ENCODE measurements at places on chromosomes 2 and 18.

- no peak for DNase-seq
Measured at GRCh38 chr2:157311706-157312105, 13.9 kb downstream of the ERMN start.

- DNase-seq = no peak
Measured at GRCh38 chr2:182043861-182044260, 58.2 kb downstream of the PPP1R1C start.

DNA sequence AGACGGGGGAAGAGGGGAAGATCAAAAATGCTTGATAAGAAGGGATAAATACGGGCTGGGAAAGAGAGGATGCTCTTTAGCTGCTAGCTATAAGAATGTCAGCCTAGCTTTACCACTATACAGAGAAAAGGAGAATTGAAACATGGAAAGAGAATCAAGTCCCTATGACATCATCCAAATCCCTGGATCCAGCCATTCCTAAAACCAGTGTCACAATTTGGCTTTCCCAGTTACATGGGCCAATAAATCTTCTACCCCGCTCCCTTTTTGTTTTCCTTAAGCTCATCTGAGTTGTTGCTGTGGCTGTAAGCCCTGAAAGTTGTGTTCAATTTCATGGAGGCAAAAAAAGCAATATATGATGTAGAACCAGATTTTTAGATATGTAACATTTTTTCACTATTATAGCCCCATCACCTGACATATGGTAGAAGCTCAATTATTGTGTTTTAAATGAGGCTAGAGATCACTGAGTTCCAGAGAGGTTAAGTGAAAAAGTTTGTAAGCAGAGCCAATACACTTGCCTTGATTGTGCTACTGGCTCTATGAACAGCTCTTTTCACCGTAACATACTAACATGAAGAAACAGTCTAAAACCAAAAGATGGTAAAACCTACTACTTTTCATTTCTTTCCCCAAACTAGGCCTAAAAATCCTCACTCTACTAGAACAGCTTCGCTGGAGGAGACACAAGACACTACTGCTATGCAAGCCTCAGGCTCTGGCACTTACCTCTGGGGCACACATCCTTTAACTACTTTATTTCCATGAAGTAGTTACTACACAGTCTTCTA is 4.3 kb downstream of the HNRNPLL start:
- DNase-seq = no peak

DNA sequence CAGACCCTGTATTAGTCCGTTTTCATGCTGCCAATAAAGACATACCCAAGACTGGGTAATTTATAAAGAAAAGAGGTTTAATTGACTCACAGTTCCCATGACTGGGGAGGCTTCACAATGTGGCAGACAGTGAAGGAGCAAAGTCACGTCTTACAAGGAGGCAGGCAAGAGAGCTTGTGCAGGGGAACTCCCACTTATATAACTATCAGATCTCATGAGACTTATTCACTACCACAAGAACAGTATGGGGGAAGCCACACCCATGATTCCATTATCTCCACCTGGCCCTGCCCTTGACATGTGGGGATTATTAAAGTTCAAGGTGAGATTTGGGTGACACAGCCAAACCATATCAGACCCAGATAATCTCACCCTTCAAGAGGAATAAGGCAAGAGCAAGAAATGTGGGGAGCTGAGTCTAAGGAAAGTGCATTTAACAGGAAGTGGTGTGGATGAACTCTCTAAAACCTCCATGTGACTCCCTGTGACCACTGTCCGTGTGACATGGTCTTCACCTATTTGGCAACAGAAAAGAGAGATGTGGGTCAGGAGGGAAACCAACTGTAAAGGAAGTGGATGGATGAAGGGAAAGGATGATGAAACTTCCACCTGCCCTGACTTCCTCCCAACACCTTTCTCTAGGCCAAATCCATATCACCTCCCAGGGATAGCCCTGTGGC is 110.6 kb downstream of the ATL2 start:
- no peak for DNase-seq

- no peak for DNase-seq
Measured at GRCh38 chr2:98389251-98389605, 43.0 kb downstream of the CNGA3 start.

DNA sequence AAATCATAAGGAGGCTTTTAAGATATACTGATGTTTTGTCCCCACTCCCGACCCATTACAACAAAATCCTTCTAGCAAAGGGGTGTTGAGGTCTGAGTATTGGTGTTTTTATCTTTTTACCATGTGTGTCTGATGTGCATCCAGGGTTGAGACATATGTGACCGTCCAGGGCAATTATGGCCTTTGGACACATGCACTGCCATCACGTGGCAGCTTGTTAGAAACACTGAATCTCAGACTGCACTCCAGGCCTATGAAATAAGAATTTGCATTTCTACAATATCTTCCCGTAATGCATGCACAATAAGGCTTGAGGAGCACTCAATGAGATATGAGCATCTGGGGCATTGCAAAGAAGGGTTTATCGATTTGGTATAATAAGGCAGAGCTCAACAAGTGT is 235.1 kb upstream of the ZNF804A start:
- DNase-seq = no peak

DNA sequence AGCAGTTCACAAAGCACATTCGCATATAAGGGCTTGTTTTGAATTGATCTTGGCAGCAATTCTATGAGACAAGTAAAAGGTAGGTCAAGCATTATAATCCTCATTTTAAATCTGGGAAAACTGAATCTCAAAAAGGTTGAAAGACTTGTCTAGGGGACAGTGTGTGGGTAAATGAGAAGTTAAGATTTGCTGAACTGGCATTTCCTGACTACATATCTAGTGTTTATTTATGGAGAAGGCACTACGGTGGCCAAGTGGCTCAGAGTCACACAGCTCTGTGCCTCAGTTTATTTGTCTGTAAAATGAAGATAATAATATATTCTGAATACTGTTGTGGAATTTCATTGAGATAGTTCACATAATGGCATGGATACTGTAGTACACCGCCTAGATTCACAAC is 16.3 kb upstream of the IL1RN start:
- no peak for DNase-seq

- DNase-seq = no peak
Measured at GRCh38 chr2:174343343-174343622, 8.5 kb downstream of the SP9 start.

- DNase-seq = no peak
Measured at GRCh38 chr18:24500766-24501165, 40.3 kb downstream of the HRH4 start.

GRCh38 chr2:168346725-168347477 is 99.5 kb upstream of the STK39 start:
- peak; percentile 42 for DNase-seq

DNA sequence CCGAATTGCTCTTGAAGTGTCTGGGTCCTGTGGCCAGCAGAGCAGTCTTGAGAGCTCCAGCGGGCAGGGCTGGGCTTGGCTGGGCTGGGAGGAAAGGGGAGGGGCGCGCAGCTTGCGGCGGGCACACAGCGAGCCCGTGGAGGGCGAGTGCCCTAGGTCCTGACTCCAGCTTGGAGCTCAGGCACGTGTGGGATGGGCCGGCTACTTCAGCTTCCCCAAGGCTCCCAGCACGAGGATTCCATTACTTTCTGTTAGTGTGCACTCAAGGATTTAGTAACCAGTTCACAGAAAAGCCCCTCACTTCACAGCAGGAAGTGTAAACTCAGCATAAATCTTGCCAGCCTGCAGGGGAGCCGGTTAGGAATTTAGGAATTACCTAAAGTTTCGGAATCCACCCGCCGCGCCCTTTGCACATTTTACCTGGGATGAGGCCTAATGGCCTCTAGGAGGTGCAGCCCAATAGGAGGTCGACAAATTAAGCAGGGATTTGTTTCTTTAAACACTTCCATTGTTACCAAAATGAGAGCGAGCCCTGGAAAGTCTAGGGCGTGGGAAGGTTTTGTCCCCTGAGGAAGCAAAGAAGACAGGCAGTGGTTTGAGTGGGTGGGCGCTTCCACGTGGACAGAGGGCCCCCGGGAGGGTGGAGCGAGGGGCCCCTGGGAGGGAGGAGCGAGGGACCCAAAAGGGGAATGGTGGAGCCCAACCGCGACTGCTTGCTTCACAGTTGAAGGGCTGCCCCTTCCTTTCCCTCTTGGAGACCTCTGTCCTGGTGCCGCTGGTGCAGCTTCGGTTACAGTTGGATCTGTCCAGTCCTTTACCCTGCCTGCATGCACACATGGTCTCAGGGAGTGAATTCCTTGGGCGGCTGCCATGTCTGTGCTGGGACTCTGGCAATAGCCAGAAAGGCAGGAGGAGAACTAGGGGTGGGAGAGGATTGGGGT is 93.3 kb downstream of the CTAGE1 start:
- no peak for DNase-seq

GRCh38 chr2:29074411-29074810 is at the start of gene PCARE:
PCARE (minus strand) TSS chr2:29074523; CDS start chr2:29074261, 262 bp downstream.
- DNase-seq = no peak

DNA sequence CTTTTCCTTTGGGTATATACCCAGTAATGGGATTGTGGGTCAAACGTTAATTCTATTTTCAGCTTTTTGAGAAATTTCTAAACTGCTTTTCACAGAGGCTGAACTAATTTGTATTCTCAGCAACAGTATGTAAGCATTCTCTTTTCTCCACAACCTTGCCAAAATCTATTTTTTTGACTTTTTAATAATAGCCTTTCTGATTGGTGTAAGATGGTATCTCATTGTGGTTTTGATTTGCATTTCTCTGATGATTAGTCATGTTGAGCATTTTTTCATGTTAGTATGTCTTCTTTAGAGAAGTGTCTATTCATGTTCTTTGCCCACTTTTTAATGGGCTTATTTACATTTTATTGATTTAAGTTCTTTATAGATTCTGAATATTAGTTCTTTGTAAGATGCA is 145.5 kb downstream of the TRABD2A start:
- DNase-seq = no peak

DNA sequence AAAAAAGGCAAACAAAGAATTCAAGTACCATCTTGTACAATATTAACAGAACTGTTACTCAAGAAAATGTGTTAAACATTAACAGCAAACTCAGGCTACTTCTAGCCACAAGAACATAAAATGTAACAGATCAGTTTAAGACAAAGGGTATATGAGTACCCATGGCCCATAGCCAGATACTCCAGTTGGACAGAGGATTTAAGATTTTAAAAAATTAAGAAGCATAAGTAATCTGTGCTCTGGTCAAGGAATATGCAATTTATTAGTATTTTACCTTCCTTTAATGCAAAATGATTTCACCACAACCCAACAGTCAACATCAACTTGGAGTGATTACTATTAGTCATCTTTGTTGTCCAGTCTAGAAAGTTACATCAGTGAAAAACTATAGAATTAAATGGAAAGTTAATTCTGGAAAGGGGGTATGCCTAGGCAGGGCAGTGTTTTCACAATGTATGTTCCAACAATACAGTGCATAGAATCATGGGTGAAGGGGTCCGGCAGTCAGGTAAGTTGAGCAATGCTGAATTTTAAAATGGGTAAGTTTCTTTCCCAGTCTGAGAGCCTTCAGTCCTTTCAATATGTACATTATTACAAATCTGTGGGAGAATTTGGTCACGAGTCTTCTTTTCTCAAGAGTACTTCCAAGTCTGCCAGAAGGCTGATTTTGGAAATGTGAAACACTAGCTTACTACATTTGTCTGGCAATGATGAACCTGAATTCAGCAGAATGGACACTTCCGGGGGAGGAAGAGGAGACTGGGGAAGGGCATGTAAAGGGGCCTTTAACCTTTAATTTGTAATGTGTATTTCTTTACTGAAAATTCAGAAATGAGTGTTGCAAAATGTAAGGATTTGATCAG is 34.5 kb downstream of the SFT2D3 start:
- DNase-seq = no peak

DNA sequence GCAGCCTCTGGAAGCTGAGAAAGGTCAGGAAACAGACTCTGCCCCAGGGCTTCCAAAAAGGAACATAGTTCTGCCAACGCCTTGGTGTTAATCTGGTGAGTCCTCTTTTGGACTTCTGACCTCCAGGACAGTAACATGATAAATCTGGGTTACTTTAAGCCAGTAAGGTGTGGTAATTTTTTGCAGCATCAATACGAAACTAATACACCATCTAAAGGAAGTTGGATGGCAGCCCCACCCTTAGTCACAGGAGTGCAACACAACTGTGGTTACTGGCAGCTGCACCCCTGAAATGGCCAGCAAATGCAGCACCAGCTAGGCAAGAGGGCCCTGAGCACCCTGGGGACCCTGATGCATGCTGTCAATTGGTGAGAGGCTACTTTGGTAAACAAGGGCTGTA is 25.8 kb downstream of the CREG2 start:
- DNase-seq = no peak

GRCh38 chr2:230217424-230217823 is 2.4 kb downstream of the SP110 start:
- DNase-seq = no peak

DNA sequence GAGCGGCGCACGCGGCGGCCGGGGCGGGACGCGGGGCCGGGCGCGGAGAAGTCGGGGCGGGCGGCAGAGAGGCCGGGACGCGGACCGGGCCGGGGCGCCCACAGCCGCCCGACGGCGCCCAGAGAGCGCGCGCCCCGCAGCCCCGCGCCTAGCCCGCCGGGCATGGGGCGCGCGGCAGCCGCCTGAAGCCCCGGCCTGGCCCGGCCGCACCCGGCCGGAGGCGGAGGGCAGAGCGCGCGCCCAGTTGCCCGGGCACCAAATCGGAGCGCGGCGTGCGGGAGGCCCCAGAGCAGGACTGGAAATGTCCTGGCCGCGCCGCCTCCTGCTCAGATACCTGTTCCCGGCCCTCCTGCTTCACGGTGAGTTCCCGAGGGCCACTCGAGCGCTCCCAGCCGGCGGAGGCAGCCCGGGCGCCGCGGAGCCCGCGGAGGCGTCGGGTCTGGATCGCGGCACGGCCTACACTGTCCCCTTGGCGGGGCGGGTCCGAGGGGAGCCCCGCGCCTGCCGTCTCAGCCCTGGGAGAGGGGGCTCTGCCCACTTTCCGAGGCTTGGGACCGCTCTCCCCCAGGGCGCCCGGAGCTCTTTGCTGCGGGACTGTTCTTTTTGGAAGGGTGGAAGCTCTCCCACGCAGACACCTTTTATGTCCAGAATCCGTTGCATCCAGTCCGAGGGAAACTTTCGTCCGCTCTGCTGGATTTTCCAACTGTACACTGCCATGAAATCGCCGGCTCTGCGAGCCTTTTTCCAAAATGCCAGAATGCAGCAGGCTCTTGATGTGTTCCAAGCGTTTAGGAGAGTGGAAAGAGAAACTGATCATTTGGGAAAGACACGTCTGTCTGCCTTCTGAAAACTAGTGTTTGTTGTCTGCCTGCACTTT is 484 bp downstream of the APCDD1 start:
- DNase-seq = peak; percentile 46

DNA sequence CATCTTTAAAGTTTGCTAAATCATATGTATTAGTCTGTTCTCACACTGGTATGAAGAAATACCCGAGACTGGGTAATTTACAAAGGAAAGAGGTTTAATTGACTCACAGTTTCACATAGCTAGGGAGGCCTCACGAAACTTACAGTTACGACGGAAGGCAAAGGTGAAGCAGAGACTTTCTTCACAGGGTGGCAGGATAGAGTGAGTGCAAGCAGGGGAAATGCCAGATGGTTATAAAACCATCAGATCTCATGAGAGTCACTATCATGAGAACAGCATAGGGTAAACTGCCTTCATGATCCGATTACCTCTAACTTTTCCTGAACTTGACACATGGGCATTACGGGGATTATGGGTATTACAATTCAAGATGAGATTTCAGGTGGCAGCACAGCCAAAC is 1075.2 kb upstream of the NRXN1 start:
- DNase-seq = no peak

Measured in GM12891 (cell line).